ENCODE measurements at places on chromosomes 6 and 20.

DNA sequence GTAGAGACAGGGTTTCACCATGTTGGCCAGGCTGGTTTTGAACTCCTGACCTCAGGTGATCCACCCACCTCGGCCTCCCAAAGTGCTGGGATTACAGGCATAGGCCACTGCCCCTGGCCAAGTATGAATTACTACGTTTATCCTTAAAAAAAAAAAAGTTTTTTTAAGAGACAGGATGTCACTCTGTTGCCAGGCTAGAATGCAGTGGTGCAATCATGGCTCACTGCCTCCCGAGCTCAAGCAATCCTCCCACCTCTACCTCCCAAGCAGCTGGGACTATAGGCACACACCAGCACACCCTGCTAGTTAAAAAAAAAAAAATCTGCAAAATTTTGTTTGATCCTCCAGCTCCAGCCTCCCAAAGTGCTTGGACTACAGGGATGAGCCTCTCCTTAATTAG is 23.1 kb downstream of the IYD start:
- DNase-seq, result no peak

DNA sequence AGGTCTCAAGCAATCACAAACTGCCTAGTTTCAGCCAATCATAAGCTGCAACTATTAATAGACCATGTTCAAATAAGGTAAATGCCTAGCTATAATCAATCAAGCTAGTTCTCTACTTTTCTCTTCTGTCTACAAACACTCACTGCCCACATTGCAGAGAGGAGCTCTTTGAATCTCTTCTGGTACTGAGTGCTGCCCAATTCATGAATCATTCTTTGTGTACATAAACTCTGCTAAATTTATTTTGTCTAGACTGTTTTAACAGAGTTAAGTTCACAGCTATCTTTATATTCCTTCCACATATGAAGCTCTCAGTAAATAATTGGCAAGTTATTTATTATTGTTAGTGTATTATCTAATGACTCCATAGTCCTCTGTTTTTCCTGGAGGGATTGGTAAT is 411.0 kb downstream of the EPHA7 start:
- DNase-seq, result no peak

DNA sequence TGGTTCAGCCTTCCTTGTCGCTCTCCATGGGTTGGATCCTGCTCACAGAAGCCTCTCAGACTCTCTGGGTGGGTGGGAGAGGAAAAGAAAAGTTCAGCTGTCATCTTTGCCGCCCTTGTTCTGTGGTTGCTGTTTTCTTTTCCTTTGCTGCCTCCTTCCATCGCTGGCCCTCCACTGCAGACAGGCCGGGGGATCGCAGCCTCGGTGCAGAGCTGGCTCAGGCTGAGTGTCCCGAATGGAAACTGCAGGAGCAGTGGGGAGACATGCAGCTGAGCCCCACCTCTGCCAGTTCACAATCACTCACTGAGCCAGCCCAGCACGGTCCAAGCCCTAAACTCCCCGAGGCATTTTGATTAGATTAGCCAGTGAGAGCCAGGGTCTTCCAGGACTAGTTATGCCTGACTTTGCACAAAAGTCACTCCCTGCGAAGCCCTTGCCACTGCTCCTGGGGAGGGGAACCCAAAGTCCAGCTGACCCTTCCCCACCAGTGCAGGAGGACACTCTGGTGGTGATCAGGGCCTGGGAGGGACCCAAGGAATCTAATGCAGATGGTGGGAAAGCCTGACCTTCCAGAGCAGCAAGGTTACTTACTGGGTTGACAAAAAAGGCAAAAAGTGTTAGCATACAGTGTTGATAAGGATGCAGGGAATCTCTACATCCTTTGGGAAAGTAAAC is 14.0 kb downstream of the NRN1 start:
- no peak for DNase-seq

DNA sequence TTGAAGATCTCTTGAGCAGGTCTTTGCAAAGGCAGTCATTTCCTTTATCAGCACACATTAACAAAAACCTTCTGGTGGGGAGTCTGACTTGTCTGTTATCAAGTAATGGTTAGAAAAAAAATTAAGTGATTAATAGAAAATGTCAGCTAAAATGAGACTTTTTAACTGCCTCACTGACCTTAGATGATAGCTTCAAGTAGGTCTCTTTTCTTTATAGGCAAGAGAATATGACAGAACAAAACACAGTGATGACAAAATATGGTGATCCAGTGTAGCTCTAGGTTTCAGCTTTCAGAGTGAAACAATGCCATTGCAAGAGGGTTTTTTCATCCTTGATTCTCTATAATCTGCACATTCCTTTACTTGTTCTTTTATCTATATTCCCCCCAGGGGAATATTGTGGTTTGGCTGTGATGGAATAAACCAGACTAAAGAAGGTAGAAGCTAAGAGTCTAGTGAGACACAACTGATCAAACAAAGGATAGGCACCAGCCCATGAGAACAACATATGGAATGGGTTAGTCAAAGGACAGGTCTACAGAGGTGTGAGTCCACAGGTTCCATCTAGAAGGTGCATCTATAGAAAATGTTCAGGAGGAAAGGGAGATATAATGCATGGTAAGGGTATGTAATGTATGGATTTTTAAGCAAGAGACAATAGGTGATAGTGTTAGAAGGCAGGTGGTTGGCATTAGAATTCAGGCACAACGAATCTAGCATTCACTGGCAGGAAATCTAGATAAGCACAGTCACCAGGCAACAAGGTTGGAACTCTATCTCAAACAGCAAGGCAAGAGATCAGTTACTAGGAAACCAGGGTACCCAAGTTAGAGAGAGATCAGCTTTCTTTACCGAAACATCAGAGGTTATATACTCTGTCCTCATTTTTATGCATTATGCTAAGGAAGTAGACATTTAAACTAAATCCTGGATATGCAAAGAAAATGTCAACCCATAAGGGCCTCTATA is 228.9 kb upstream of the SMLR1 start:
- DNase-seq, result peak; percentile 56

GRCh38 chr6:158474961-158475343 is 84.9 kb upstream of the TMEM181 start:
- peak; percentile 55 for DNase-seq

GRCh38 chr20:62971211-62971949 is 18.9 kb downstream of the SLC17A9 start:
- no peak for DNase-seq

DNA sequence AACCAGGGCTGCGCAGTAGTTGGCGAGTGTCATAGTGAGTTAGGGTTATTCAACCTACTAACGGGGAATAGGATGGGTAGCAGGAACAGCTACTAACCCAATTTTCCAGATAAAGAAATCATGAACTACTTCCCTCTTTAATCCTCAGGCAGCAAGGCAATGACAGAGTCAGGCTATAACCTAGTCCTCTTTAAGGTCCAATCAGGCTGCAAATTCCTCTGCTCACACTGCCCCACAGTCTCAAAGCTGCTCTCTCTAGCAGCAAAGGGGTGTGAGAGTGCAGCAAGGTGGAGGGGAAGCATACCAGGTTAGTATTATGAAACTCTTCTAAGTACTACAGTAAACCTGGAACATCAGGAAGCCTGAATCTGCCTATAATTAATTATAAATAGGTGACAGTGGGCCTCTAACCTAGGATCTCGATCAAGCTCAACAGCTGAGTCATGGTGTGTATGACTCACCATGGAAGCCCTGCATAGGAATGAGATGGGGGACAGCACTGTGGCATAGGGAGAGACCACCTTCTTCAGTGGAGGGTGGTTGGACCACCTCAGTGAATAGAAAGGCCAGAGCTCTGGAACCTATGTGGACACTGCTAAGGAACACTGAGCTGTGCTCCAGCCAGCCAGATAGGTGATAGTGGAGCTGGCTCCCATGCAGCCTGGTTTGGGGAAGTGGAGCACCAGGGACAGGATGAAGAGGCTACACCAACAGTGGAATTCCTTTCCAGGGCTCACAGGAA is 7.9 kb downstream of the PEX6 start:
- peak; percentile 28 for DNase-seq

- peak; percentile 60 for DNase-seq
Observed at GRCh38 chr6:152642578-152643375, 5.6 kb upstream of the SYNE1 start.

DNA sequence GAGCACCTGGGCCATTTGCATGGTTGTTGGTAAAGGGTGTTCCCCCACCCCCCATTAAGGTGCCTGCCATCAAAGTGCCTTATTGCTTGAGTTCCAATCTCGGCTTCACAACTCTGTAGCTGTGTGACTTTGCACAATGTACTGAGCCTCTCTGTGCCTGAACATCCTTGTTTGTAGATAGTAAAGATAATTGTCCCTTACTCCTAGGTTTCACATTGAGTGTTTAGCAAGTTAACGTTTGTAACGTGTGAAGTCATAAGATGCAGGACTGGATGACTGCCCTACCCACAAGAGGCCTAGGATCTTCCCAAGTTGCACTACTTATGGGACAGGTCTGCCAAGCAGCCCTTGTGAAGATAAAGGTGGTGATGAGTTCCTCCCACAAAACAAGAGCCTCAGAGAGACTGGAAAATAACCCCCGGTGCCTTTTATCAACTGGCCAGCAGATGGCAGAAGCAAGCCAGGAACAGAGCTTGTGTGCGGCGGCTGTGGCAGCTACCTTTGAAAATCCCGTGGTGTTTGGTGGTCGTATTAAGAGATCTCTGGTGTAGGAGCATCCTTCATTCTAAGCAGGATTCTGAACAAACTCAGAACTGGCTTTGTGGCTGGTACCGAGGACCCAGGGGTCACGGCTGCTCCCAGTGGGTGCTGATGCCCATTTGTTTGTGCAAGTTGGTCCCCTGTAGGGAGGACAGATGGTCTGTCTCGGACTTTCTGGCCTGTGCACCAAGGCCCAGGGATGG is 99.1 kb downstream of the CDH26 start:
- DNase-seq, result peak; percentile 75

GRCh38 chr6:150443621-150444020 is 74.8 kb downstream of the IYD start:
- no peak for DNase-seq

DNA sequence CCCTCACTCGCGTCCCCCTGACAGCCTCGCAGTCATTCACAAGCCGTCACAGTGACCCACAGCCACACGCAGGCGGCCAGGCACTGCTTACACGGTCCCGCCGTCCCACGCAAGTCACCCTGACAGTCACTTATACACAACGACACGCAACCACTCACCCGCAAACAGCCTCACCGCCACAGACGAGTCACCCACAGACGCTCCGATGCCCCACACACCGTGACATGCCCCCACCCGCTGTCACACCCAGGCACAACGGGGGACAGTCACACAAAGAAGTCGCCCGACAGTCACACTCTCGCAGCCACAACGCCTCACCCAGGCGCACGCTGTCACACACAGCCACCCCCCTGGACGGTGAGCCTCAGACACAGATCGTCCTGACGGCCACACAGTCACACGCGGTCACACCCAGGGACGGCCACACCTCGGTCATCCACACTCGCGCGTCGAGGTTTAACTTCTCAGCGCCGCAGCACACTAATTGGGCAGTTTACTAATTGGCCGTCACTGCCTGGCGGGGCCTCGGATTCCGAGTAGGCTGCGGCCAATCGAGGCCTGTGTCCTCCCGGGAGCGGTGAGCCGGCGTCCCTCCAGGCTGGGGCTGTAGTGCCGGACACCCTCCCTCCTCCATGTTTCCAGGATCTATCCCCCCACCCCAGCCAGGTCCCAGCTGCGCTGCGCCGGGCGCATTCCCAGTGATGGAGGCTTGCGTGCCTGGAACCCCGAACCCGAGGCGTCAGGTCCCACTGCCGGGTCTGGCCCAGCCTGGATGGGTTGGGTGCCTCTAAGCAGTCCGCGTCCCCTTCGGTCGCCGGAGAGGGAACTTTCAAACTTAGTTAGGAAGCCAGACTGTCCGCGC is 790 bp downstream of the TOX2 start:
- DNase-seq, result peak; percentile 32

- DNase-seq, result peak; percentile 98
Observed at GRCh38 chr20:51985013-51985415, 182.7 kb upstream of the SALL4 start.

GRCh38 chr6:14925699-14926026 is 320.2 kb upstream of the JARID2 start:
- DNase-seq, result no peak

- no peak for DNase-seq
Observed at GRCh38 chr20:53559816-53560215, 33.8 kb downstream of the ZNF217 start.

DNA sequence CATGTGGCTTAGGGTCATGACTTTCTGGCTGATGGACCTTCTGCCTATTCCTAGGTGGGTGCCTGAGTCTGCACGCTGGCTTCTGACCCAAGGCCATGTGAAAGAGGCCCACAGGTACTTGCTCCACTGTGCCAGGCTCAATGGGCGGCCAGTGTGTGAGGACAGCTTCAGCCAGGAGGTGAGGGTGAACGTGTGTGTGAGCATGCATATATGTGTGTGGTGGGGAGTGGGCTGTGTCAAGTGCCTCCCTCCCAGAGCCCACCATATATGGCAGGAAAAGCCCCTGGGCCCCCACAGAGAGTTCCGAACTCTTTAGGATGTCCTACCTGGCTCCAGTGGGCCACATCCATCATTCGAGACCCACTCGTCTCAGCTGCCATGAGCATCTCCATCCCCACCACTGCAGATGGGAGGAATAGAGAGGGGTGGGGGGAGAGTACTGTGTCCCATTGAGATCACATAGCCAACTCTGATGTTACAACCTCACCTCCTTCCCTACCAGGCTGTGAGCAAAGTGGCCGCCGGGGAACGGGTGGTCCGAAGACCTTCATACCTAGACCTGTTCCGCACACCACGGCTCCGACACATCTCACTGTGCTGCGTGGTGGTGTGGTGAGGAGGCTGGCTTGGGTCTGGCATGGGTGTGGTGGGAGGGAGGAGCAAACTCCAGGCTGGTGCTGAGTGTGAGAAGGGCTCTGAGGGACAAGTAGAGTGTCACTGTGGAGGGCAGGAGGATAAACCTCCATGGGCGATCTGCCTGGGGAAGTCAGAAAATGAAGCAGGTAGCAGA is 3.2 kb downstream of the SLC22A7 start:
- no peak for DNase-seq

DNA sequence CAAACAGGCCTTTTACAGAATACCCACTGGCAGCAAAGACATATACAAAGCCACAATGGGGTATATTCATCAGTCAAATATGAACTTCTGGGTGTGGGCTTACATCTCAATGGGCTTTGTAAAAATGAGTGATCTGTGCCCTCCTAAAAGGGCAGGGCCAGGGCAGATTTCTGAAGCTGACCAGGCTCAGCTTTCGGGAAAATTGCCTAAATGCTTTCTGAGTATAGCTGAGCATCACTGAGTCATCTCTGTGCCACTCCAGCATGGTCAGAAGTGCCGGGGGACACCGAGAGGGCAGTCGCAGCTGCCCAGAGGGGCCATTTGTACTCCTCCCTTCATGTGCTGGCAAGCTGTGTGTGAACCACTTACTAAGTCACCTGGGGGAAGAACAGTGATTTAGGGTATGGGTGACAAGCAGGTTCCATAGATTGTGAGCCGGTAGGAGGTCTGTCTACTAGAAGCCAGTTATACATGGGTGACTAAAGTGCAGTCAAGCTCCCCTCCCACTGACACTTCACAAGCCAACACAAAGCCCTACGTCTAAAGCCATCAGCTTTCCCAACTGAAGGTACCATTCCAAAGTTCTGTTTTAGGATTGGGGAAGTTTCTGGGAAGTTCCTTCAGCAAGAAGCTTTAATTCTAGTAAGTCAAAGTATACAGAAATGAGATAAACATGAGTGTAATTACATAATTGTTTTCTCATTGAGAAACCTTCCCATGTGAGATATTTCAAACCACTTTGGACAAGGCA is 147.6 kb upstream of the TAB2 start:
- no peak for DNase-seq
